SJSA1 (cell line): ENCODE measurements at places on chromosomes 2 and 18. TPM values are rescaled to one million over a fixed set of nuclear protein-coding genes. Genes with fewer than 3 reads are reported as not detected.

- DNase-seq: peak; percentile 61
Measured at GRCh38 chr2:229901819-229902218, 20.0 kb downstream of the TRIP12 start.

DNA sequence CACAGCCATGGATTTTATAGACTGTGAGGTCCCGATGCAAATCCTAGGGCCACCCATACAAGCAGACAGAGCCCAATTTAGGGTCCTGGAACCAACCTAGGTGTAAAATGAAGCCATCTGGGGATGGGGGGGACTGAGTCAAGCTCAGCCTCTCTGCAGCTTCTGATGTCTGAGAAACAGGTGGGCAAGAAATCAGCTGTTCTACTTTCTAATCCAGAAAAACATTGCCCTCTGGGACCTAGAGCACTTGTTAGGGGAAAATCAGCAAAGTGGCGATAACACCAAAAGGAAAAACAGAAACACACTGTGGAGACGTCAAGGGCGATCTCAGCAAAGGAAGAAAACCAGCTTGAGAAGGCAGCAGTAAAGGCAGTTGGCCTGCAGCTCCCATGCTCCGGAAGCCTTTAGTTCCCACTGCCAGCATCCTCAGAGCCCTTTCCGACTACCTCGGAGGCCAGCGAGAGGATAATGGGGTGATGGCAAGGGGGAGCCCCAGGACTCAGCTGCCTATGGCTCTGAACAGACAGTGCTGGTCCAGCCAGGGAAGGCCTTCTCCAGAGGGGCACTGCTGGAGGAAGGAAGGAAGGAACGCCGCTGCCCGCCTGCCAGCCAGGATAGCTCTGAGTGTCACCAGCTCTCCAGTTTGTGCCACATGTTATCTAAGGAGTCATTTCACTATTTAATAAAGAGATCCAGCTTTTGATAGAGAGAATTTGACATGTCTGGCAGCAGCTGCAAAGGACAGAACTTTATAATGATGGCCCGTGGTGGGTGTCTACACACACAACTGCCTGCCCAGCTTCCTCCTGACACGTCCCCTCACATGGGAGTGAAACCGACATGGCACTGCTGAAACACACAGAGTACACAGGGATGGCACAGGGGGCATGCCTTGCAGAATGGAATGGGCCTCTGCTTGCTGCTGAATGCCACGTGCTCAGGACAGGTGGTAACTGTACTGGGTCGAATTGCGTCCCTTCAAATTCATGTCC lies 37.7 kb downstream of the HS1BP3 start:
- DNase-seq: no peak

DNA sequence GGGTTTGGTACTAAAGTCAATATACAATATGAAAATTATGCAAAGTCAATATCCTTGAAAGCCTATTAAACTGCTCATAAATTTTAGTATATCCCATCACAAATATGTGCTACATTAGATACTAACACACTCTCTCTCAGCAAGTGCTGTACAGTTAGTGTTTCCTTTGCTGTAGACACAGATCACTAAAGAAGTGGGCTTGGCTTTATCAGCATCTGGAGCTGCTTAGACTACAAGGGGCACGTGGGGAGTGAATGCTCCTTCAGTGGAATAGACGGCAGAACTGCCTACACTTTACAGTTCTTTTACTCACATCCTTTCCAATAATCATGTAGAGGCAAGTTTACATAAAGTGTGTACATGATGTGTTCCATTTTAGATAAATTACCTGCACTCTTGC lies 26.0 kb upstream of the EFEMP1 start:
- DNase-seq: no peak

The IL18R1 gene
- not detected in 2 replicates for total RNA-seq

DNA sequence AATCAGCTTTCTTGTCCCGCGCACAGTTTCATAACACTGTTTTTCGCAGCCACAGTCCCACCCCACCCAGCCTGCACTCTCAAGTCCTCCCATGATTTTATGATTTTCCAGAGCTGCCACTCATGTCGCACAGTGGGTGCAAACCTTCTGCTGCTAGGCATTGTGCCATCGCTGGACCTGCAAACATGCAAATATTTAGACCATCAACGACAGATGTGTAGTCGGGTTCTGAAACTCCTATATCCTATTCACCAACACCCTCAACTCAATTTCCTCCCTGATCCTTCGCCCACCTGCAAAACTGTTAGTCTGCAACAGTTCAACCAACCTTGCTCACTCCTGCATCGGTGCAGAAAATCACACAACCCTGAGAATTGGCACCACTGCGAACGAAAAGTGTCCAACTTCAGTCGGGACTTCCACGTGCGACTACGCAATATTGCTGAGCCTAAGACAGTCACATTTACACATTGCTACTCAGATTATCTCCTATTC lies 871 bp upstream of the ALS2 start:
- DNase-seq: no peak

DNA sequence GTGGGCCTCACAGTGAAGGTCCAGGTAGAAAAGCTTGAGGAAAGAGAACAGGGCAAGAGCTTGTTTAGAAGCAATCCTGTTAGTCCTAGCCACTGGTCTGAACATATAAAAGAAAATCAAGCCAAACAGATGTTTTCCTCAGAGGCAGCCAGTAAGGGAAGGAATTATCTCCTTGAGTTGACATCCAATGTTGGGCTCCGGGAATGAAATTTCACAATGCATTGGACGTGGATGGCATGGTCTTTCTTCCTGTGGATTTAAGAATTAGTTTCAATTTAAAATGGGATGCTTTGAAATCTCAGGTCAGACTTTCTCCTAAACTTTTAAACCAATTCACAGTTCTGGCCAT lies 92.1 kb downstream of the ACKR3 start:
- DNase-seq: no peak

DNA sequence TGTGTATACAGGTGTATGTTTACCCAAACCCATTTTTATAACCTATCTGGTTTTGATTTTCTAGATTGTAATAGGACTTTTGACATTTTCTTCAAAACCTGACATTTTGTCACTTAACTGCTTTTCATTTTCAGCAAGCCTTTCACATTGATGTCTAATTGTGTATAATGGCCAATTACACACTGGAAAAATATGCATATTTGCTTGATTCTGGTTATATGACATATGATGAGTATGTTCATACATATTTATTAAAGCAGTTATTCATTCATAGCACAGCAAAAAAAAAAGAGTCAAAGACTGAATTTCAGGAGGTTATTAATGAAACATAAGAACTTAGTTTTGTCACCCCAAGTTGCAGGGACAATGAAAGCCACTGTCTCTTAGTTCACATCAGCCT lies 307.7 kb upstream of the TNP1 start:
- no peak for DNase-seq

DNA sequence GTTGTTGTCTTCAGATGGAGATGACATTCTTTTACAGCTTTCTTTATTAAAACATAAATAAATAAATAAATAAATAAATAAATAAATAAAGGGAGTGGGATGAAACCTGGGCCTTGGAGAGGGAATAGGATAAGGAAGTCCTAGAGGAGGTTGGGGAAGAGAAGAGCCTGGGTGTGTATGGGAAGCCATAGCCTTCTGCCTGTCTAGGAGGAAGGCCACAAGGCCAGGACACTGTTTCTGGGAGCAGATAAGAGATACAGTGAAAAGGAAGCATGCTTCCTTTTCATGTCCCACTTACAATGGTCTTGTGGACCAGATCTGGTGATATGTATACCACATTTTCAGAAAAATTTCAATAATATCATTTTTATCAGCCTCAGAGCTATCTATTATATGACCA lies 6.1 kb upstream of the TDRD15 start:
- DNase-seq: no peak

DNA sequence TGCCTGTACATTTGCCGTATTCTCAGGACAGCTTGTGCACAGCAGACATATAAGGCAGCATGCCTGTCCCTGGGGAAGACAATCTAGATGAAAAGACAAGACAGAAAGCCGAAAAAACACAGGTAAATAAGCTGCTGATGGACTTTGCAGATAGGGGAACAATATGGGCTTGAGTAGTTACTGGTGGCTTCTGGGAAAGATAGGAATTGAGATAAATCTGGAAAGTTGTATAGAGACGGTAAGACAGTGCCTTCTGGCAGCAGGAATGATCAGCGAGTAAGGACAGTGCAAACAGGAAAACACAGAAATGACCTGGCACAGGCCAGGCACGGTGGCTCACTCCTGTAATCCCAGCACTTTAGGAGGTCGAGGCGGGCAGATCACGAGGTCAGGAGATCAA lies 70.2 kb downstream of the FAM124B start:
- no peak for DNase-seq

GRCh38 chr2:107430006-107430405 lies 396.7 kb upstream of the RGPD4 start:
- no peak for DNase-seq

The STON1 gene
- total RNA-seq: 7.8 and 8.8 TPM in 2 replicates

DNA sequence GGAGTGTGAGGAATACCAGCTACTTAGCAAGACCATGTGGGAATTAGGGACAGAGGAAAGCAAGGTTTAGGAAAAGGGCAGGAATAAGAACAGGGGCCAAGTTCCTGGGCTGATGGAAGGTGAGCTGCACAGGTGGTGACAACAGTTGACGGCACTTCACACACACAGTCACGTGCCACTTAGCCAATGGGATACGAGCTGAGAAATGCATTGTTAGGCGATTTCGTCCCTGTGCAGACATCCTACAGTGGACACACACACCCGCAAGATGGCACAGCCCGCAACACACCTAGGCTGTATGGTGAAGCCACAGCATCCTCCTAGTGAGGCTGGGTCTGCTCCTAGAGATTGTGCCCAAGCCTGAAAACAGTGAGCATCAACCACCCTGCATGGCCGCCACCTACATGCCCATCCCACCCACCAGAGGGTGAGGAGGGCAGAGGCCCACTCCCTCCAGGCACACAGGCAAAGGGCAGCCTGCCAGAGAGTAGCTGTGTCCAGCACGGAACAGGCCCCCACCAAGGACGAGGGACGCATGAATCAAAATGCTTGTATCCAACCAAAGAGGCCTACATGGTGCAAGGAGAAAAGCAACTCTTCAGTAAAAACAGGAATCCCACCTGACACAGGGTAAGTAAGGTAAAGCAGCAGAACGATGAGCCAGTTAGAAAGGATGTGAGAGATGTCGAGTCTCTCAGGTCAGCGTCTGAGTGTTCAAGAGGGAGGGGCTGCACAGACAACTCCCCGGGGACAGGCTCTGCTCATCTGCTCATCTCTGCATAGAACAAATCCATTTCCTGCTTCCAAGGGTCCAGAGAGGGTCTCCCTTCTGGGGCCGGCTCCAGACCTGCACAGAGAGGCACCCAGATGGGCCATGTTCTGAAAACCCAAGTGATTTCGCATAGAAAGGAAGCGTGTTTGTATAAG lies 51.3 kb downstream of the ZNF516 start:
- peak; percentile 30 for DNase-seq

The SP100 gene
- 42.2 and 63.3 TPM in 2 replicates for total RNA-seq

The ABCG5 gene
- not detected in 2 replicates for total RNA-seq

The CABLES1 gene
- total RNA-seq: 3.2 and 5.1 TPM in 2 replicates

The MGAT5 gene
- total RNA-seq: 17.1 and 30.4 TPM in 2 replicates

The MOGAT1 gene
- total RNA-seq: not detected in 2 replicates

DNA sequence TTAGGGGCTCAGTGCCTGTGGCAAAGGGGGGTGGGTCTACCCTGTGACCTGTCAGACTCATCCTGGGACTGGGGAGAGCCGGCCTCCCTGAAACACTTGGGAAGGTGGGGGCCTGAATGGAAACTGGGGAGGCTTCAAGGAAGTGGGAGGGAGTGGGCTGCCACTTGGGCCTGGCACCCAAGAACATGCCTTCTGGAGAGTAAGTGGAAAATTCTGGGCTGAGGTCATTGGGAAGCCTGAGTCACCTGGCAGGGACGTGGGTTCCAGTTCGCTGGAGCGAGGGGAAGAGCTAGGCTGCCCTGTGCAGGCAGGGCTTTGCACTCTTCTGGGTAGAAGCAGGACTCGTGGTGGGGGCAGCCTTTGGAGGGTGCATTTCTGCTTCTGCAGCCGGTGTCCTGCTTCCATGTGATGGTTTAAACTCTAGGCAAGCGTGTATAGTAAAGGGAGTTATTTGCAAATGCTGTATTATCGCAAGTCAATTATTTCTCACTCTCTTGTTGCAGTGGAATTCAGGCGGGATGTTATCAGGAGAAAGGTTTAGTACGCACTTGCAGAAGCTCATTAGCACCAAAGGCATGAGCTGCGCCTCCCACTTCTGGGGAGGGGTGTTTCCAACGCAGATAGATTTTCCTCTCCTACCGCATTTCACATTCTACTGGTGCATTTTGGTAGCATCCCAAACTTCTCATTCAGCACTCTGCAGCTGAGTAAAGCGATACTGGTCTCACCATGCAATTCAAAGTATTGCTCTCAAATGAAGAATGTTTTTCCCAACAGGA lies 3.8 kb downstream of the LRRFIP1 start:
- DNase-seq: no peak

- no peak for DNase-seq
Measured at GRCh38 chr2:97743913-97744312, 30.5 kb downstream of the ZAP70 start.

- DNase-seq: peak; percentile 43
Measured at GRCh38 chr2:240412975-240413812, 22.3 kb upstream of the GPC1 start.

The MAPK4 gene
- total RNA-seq: not detected in 2 replicates

GRCh38 chr2:120391911-120392665 lies 46.2 kb downstream of the INHBB start:
- DNase-seq: peak; percentile 35

The LRRC30 gene
- total RNA-seq: not detected in 2 replicates

GRCh38 chr2:218716070-218716469 lies 5.4 kb downstream of the TTLL4 start:
- no peak for DNase-seq

DNA sequence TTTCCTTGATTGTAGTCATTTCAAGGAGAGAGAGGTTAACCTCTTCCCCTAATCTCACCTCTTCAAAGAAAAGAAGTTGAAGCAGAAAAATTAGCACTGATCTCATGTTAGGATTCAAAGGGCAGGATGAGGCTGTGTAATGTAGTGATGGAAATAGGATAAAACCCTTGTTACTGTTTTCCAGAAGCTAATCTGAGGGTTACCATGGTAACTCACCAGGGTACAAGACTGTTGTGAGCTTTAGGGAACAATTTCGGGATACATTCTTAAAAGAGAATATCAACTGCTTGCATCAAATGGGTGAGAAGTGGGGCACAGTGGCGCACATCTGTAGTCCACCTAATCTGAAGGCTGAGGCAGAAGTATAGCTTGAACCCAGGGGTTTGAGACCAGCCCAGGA lies 64.9 kb upstream of the SLC39A10 start:
- DNase-seq: no peak

The C2orf66 gene
- 0.05 TPM in 1 of 2 replicates, not detected in the other for total RNA-seq

The ANKRD29 gene
- 0.34 TPM in 1 of 2 replicates, not detected in the other for total RNA-seq

- DNase-seq: no peak
Measured at GRCh38 chr18:57276829-57277228, 75.5 kb upstream of the ST8SIA3 start.

GRCh38 chr2:136185981-136186776 lies 68.2 kb upstream of the CXCR4 start:
- no peak for DNase-seq

The COLEC12 gene
- total RNA-seq: 58.8 and 111 TPM in 2 replicates

GRCh38 chr2:232551250-232551638 lies 755 bp downstream of the EIF4E2 start:
- DNase-seq: no peak

The PID1 gene
- total RNA-seq: 0.18 and 2.1 TPM in 2 replicates
